ENCODE measurements at places on chromosomes 6 and 20.

- no peak for DNase-seq
Observed at GRCh38 chr20:21808863-21809664, 103.6 kb downstream of the PAX1 start.

DNA sequence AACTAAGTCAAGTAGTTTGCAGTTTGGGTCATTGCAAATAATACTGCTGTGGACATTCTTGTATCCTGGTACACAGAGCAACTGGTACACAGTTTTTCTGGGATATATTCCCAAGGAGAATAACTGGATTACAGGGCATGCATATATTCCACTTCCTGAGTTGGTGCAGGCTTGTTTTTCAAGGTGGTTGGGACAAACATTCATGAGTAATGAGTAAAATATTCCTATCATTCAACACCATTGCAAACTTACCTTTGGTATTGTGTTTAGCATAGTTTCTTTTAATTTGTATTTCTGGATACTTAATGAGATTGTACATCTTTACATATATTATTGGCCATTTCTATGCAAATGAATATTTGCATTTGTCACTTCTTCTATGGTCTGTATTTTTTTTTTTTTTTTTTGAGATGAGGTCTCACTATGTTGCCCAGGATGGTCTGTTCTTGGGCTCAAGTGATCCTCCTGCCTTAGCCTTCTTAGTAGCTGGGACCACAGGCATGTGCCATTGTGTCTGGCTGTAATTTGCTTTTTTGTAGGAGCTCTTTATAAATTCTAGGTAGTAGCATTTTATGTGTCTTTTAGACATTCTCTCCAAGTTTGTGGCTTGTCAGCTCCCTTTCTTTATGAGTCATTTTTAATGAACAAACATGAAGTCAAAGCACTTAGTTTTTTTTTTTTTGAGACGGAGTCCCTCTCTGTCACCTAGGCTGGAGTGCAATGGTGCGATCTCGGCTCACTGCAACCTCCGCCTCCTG, 158.7 kb downstream of the SOX4 start:
- no peak for DNase-seq

- no peak for DNase-seq
Observed at GRCh38 chr6:148271711-148272439, 70.8 kb upstream of the SASH1 start.

DNA sequence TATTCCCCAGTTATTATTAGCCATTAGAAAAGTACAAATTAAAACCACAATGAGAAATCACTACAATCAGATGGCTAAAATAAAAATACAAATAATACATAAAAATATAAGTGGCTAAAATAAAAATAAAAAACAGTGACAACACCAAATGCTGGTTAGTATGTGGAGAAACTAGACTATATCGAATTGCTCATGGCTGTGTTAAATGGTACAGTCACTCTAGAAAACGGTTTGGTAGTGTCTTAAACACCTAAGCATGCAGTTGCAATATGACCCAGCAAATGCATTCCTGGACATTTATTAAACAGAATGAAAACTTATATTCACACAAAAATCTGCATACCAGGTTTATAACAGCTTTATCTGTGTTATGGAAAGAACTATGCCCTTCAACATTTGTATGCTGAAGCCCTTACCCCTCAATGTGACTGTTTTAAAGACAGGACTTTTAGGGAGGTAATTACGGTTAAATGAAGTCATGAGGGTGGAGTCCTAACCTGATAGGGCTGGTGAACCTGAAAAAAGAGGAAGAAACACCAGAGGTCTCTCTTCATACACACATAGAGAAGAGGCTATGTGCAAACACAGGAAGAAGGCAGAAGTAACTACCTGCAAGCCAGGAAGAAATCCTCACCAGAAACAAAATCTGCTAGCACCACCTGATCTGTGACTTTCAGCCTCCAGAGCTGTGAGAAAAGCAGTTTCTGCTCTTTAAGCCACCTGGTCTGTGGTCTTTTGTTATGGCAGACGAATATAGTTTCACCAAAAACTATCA, 84.9 kb downstream of the ASCC3 start:
- no peak for DNase-seq

GRCh38 chr20:8309634-8310033, 177.6 kb downstream of the PLCB1 start:
- no peak for DNase-seq

- DNase-seq = no peak
Observed at GRCh38 chr6:112049026-112049799, 4.7 kb upstream of the CCN6 start.

GRCh38 chr20:50728981-50729874, 2.2 kb upstream of the PARD6B start:
- no peak for DNase-seq

DNA sequence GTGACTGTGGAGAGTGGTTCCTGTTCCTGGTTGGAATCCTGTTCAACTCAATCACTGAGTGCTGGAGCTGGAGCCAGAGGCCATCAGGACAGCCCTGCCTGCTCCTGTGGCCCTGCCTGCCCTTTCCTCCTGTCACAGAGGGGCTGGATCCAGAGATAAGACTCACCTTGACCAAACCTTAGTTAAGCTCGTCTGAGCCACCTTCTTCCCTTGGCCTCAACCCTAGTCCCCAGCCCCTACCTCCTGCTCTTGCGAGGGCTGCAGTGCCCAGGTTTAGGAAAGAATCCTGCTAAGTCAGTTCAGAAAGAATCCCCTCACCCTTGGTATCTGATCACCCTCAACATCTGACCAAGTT, 47.0 kb upstream of the CST5 start:
- DNase-seq = no peak

DNA sequence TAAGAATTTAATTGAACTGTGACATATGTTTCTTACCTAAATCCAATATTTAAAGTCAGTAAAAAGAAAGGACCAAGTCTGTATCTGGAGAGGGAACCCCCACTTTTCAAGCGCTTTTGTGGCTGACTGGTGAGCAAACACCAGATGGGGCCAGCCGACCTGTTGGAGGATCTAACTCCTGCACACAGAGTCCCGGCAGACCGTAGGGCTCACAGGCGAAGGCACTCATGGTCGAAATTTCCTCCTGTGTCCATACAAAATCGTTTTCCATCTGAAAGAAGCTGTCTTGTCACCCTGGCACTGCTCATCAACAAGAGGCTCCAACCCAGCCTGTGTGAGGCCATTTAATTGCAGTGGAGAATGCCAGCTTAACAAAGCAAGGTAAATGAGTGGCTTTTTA, 94.0 kb downstream of the SCML4 start:
- DNase-seq = peak; percentile 24

DNA sequence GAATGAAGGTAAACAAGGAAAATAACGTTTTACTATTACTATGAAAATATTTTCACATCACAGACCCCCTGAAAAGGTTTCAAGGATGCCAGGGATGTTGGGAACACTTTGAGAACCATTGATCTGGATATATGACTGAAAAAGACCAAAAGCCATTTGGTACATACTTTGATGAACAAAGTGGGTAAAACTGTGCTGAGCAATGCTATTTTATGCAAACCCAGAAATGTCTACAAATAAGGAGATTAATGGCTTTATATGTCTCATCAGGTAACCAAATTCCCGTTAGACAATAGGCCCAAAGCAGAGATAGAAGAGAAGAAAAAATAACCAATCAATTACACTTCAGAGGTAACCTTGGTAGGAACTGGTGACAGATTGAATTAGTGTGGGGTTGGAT, 101.4 kb upstream of the CNKSR3 start:
- no peak for DNase-seq

- peak; percentile 34 for DNase-seq
Observed at GRCh38 chr20:47727170-47727880, 58.0 kb downstream of the SULF2 start.

GRCh38 chr20:20881808-20882207, 169.4 kb upstream of the RALGAPA2 start:
- DNase-seq = no peak

DNA sequence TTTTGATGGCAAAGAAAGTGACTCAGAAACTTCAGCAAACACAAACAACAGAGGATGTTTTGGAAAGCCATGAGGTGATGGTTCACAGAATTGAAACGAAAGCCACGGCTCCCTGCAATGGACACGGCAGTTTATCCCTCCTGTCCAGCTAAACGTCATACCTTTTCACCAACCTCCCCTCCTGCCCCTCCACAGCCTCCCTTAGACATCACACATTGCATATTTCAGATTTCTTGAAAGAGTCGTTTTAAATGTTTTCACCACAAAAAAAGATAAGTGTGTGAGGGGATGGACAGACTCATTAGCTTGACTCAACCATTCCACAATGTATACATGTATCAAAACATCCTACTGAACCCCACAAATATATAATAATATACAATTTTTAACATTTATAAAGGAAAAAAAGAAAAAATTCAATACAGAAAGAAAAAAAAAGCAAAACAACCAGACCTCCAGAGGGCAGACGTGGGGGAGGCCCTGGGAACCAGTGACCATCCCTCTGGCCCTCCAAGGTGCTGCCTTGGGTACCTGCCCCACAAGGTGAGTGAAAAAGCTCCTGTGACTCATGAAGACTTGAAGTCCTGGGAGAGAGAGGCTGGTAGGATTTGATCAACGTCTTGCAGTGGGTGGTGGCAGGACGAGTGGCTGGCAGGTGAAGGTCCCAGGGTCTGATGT, 117.2 kb upstream of the THBS2 start:
- no peak for DNase-seq

GRCh38 chr6:34912715-34913464, 23.8 kb downstream of the ANKS1A start:
- DNase-seq = no peak

DNA sequence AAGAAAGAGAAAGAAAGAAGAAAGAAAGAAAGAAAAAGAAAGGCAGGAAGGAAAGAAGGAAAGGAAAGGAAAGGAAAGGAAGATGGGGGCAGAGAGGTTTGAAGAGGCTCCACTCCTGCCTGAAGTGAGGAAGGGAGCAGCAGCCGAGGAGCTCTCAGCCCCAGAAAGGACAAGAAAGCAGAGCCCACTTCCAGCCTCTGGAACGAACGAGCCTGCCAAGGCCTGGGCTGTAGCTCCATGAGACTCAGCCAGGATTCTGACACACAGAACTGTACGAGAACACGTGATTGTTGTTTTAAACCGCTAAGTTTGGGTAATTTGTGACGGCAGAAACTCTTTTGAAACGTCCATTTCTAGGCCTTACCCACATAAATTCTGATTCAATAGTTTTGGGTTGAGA, 69.5 kb downstream of the TTLL2 start:
- DNase-seq = no peak

DNA sequence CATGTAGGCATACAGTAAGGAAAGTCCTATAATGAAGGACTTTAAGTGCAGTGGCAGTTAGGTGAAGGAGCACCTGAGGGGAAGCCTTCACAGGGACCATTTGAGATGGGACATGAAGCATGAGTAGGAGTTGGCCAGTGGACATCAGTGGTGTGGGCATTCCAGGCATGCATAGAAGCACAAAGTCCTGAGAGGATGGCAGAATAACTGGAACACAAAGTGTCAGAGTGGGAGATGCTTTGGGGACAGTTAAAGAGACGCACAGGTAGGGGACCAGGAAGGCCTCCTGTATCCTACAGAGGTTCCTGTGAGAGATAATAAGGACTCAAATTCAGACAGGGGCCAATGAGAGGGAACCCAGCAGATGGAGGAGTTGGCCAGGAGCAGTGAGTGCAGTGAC, 26.4 kb upstream of the EFHC1 start:
- DNase-seq = no peak

DNA sequence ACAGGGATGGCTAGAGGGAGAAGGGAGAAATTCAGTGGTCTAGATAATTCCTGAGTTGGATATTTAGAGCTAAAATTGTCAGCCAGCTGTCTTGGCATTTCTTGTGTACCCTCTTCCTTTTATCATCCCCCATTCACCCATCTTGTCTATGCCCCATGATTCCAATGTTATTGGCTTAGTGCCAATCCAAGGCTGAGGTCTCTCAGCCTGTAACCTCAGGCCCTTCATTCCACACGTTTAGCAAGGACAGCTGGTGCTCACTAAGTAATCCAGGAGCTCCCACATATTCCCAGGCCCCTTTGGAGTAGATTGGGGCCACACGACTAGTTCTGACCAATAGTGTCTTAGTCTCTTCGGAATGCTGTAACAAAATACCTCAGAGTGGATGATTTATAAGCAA, 112.4 kb upstream of the ATXN1 start:
- DNase-seq = no peak

- no peak for DNase-seq
Observed at GRCh38 chr20:56194042-56194441, 54.5 kb upstream of the MC3R start.

DNA sequence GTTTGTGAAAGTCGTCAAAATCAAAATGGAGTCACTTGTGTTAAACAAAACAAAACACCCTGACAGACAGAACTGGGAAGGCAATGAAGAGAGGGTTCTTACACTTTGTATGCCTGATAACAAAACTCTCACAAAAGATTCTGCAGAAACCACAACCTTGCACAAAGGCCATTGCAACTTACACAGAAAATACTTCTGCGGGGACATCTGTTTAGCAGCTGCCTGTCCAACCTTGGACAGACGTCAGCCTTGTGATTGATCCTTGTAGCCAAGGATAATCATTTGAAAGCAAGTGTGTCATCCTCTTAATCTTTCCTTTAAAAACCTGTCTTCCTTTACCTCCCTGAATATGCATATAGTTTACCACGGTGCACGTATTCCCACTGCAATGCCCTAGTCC, 17.0 kb upstream of the SLC22A3 start:
- no peak for DNase-seq

GRCh38 chr6:85130743-85131142, 319.1 kb upstream of the NT5E start:
- no peak for DNase-seq

GRCh38 chr6:147190556-147190955, 13.7 kb upstream of the STXBP5 start:
- no peak for DNase-seq

- DNase-seq = no peak
Observed at GRCh38 chr6:4668271-4669179, 107.7 kb upstream of the CDYL start.

DNA sequence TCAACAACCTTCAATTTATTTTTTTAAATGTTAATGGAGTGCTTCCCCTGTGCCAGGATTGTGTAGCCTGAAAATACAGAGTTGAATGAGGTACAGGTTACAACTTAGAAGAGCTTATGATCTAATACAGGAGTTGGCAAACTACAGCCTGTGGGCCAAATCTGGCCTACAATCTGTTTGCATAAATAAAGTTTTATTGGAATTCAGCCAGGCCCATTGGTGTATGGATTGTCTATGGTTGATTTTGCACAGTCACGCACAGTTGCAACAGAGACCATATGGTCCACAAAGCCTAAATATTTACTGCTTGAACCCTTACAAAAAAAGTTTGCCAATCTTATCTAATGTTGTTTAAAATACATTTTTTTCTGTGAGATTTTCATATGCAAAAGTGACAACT, 177.3 kb upstream of the CCN2 start:
- DNase-seq = no peak

- no peak for DNase-seq
Observed at GRCh38 chr20:16020971-16021370, 552.3 kb downstream of the KIF16B start.

DNA sequence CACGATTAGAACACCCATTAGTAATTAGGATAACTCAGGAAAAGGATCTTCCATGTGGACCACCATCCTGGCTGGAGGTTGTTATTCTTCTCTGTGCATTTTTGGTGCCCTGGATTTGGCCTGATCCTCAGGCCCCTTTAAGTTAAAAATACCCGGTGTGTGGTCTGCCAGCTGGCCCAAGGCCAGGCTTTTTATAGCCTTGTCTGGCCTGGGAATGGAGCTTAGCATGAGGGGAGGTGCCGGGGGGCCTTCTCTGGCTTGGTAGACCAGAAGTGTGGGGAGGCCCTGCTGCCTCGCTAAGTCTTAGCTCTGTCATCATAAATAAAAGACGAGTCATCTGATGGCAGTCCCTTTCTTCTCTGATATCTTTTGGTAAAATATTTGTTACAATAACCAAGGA, 71.4 kb downstream of the ARID1B start:
- DNase-seq = no peak

- DNase-seq = no peak
Observed at GRCh38 chr20:33192912-33193501, 24.1 kb upstream of the BPIFA3 start.
